Stimulated activated CD4-positive, alpha-beta T cell treated with anti-CD3 and anti-CD28 coated beads, Interleukin-15, amount 100 ng/mL, for 24 hours (primary cell): ENCODE measurements at places on chromosomes 16 and 17.

DNA sequence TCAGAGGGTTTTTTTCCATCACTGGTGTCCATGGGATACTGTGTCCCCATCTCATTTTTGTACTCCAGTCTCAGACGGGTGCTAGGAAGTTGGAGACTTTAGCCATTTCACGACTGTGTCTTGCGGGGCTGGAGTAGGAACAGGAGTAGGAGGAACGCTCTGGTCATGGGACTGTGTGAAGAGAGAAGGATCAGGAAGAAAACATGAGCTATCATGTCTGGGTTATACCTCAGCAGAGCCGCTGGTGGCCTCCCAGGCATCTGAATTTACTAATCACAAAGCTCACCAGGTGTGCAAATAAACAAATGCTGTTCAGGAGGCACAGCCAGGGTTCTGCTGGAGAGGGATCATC, 225.4 kb downstream of the SEC14L1 start:
- DNase-seq = no peak

DNA sequence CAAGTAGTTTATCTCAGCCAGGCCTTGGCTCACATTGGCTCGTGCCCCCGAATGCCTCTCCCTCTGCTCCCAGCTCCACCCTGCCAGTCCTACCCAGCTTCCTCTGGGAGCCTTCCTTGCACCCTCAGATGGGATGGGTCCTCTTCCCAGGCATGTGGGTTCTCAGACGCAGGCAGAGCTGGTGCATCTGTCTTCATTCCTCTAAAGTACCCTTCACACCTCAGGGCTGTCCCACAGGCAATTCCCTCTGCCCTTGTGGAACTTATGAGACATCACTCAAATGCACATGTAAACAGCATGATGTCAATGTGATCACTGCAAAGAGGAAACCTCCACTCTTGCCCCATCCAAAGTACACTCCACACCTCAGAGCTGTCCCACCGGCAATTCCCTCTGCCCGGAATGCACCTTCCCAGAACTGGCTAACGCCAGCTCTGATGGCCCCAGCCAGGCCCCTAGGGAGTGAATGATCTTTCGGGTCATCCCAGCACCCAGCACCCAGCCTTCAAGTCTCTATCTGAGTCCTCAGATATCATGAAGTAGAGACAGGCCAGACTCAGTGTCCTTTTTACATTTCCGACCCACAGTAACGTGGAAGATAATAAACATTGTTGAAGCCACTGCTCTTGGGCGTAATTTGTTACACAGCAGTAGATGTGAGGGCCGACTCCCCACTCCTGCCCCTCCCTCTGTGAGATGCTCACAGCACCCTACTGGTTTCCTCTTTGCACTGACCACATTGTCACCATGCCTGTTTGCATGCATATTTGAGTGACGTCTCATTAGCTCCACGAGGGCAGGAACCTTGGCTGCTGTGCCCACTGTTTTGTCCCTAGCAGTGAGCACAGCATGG, 85.4 kb downstream of the N4BP1 start:
- DNase-seq = no peak

DNA sequence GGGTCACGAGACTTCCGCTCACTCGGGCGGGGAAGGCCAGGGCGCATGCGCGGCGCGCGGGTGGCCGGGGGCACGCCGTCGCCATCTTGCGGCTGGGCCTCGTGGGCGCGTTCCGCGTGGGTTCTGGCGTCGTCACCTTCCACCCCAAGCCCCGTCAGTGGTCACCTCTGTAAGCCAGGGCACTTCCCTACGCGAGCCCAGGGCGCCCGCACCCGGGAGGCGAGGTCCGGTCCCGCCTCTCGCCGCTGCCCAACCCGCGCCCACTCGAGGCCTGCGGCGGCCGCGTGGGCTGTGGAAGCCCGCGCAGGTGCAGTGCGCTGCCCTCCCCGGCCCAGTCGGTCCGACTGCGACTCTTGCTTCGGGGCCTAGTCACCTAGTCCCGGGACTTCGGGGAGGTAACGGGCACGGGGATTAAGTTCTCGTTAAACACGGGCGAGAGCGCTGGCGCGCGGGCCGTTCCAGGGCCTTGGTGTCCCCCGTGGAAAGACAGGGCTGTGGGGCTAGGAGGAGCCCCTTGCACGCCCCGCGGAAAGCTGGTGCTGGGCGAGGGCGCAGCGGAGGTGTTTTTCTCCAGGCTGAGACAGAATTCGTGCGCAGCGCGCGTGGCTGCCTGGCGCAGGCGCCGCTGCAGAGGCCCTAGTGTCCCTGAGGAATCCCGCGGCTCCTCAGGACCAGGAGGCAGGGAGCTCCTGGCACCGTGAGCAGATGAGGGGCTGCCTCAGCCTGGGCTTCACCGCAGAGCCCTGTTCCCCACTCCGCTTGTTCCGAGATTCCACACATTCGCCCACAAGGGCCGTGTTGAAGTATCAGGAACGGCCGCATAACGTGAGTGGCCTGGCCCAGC, 472 bp upstream of the ARHGDIA start:
- DNase-seq = peak; percentile 97

DNA sequence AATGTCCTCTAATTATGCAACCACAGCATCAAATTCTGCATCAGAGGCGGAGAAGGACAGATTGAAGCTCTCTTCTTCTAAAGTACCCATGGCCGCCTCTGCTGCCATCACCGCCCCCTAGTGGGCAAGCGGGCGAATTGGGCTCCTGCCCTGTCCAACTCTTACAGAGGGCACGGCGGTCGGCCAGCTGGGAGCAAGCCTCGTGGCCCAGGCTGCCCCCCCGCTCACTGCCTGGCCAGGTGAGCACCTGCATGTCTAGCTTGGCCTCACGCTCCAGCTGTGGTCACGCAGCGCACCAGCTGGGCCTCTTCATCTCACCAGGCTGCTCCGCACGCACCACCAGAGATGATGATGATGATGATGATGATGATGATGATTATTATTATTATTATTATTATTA, 146.1 kb upstream of the TOM1L1 start:
- DNase-seq = peak; percentile 17

DNA sequence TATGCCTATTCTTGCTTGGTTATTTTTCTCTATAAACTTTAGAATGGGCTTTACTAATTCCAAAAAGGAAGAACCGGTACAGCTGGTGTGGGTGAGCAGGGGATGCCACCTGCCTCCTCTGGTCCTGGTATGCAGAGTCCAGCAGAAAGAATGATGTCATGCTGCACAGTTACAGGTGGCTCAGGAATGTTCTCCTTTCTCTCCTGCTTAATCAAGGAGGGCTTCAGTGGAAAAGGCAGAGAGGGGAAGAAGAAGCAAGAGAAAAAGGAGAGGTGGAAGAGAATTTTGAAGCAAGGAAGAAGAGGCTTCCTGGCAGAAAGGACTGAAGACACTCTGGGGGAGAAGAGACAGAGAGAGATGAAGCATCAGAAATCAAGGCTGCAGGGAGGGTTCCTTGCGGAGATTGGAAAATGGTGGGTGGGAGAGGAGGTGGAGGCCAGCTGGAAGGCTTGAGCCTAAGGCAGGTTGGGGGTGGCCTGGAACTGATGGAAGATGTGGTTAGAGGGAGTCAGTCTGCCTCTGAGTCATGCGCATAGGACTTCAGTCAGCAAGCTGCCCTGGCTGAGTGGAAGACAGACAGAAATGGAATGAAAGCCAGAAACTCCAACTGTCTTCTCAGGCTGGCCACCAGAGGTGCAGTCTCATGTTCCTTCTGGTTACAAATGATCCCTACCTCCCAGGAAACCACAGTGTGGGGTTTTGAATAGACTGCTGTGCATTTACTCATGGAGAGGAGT, 64.6 kb upstream of the CRHR1 start:
- DNase-seq = peak; percentile 4

- DNase-seq = peak; percentile 85
Observed at GRCh38 chr16:87635541-87636049, 33.3 kb downstream of the JPH3 start.

GRCh38 chr16:79165079-79165478, 435.5 kb downstream of the MAF start:
- no peak for DNase-seq

- no peak for DNase-seq
Observed at GRCh38 chr16:81711657-81712319, 67.3 kb upstream of the PLCG2 start.

- DNase-seq = no peak
Observed at GRCh38 chr17:47803751-47804150, 17.8 kb downstream of the OSBPL7 start.

- DNase-seq = no peak
Observed at GRCh38 chr16:73131156-73131862, 83.4 kb upstream of the ZFHX3 start.

GRCh38 chr17:34051046-34051445, 204.0 kb upstream of the CCL2 start:
- no peak for DNase-seq

DNA sequence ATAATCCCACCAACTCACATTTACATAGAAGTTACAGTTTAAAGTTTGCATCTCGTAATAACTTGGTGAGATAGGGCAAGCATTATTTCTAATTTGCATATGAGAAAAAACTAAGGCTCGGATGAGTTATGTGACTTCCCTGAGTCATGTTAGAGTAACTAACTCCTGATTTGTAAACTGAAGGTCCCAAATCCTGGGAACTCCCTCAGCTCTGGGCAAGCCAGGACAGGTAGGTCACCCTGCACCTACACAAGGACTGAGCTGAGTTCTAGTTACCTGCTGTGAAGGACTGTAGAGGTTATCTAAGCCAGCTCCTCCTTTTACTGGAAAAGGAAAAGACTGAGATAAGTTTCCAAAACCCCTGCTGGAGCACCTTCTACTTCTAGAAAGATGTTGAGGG, 92.1 kb upstream of the HLF start:
- no peak for DNase-seq

GRCh38 chr16:9365370-9365728, 273.9 kb downstream of the HAPSTR1 start:
- no peak for DNase-seq

GRCh38 chr16:35409503-35409902, 1950.1 kb downstream of the TP53TG3F start:
- DNase-seq = no peak

DNA sequence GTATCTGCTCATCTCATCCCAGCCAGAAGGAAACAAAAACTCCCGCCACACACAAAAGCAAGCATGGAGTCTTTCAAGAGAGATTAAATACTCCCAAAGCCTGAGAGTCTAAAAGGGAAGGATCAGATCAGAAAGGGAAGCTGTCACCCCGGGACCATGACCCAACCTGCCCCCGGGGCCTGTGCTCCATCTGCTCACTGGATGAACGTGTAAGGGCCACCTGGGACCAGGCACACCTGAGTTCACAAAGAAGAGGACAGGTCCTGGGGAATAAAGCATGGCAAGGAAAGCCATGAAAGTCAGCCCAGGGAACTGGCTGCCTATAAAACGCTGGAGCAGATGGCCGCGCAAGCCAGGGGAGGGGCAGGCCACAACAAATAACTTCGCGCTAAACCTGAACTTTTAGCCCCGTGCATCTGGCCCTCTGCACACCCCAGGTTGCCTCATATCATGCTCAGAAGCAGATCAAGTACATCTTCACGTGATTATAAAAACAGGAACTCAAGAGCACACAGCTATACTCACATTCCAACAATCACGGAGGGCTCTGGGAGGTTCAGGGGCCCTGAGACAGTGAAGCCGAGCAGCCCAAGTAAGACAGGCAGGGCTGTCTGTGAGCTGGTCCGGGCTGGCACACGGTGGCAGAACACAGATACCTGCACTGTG, 3.4 kb downstream of the TMEM11 start:
- DNase-seq = no peak

- no peak for DNase-seq
Observed at GRCh38 chr17:13492737-13493122, 109.0 kb downstream of the HS3ST3A1 start.

DNA sequence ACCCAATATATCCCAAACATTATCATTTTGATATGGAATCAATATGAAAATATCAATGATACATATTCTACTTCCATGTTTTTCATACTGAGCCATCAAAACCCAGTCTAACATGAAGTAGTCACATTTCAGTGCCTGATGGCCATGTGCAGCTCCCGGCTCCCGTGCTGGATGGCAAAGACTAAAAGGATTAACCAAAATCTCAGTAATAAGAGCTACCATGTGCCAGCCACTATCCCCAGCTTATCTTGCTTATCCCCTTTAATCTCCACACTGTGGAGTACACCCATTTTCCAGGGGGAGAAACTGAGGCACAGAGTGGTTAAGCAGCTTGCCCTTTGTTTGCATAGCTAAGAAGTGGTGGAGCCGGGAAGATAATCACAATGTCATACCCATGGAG, 9.2 kb downstream of the CD300LG start:
- DNase-seq = no peak

DNA sequence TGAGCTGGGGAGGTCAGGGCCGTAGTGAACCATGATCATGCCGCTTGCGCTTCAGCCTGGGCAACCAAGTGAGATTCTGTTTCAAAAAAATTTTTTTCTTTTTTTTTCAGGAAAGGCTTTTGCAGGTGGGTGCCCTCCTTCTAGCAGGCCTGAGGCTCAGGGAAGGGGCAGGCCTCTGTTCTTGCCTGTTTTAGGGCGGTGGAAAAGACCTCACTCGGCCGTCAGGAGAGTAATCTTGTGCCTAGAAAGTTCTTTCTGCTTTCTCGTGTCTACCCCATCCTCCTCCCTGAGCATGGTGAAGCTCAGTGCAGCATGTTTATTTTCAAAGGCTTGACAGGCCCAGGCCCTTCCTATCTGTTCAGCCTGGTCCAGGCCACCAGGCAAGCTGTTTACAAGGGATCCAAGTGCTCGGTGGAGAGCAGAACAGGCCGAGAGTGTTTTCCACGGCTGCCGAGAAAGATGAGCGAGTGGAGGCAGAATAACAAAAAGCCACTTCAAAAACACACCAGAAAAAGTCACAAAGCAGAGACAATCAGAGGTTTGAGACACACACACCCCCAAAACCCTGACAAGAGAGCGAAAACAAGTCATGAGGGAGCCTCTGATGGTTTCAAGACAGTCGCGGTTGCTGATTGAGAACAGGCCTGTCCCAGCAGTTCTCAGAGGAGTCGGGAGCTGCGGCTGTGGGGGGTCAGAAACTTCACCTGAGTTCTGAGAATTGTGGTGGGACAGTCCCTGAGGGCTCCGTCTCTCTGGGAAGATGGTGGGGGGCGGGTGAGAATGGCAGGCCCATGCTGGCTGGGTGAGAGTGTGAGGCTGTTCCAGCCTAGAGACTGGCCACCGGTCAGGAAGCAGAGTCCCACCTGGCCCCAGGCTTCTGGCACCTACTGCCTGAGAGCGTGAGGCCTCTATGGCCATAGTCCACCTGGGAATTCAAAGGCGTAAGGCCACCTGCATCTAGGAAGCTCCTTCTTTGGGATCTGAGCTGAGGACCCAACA, 37.5 kb upstream of the CCR7 start:
- peak; percentile 86 for DNase-seq

GRCh38 chr17:58421711-58422110, 4.4 kb upstream of the RNF43 start:
- no peak for DNase-seq

GRCh38 chr16:49788572-49788971, 67.3 kb downstream of the ZNF423 start:
- DNase-seq = no peak

GRCh38 chr17:78107457-78107856, 21.1 kb downstream of the TMC6 start:
- peak; percentile 45 for DNase-seq
